ENCODE measurements at places on chromosomes 6 and 20.

DNA sequence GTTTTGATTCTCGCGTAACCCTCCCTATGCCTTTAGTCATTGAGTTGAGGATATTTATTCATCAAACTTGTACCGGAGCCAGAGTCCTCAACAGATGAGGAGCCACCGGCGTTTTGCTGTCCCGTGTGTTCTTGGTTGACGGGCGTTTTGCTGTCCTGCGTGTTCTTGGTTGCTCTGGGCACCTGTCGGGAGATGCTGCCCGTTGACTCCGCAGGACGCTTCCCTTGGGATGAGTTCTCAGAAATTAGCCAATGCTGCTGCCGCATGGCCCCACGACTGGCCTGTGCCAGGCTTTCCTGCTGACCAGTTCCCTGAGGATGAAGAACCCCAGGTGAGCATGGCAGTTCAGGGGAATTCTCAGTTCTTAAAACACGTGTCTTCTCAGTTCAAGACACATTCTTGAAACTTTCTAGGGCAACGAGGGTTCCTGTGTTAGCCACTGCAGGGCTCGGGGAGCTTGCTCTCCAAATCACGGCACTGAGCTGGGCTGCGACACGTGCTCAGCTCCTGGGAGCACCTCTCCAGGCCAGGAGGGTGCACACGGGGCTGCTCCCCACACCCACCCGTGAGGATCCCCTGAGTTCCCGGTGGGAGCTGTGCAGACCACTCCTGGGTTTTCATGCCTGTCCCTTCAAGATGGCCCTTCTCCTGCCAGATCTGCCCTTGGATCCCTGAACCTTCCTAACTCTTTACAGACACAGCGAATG, 265.6 kb downstream of the SMOC2 start:
- no peak for DNase-seq

GRCh38 chr20:53387983-53388675, 205.5 kb downstream of the ZNF217 start:
- DNase-seq = no peak

- no peak for DNase-seq
These were observed 12.2 kb downstream of the TPD52L1 start for GRCh38 chr6:125165776-125166175.

GRCh38 chr6:160167604-160168399, 46.2 kb downstream of the SLC22A1 start:
- DNase-seq = no peak

DNA sequence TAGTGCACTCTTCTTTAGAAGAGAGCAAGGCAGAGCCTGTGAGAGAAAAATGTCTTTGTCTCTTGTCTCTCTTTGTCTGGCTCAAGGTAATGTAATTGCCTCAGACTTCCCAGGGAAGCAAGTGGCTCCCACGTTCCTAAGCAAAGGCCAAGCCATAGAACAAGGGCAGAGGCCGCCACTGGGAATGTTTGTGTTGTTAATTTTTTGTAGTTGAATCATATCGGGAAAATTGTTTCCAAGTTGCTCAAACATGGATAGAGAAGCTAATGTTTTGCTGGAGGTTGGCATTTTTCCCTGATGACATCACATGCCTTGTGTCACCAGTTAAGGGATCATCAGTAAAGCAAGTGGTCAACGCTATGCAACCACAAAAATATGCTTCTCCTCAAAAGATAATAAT, 211.5 kb upstream of the FOXA2 start:
- no peak for DNase-seq

GRCh38 chr6:143015300-143015706, 45.4 kb upstream of the AIG1 start:
- no peak for DNase-seq

DNA sequence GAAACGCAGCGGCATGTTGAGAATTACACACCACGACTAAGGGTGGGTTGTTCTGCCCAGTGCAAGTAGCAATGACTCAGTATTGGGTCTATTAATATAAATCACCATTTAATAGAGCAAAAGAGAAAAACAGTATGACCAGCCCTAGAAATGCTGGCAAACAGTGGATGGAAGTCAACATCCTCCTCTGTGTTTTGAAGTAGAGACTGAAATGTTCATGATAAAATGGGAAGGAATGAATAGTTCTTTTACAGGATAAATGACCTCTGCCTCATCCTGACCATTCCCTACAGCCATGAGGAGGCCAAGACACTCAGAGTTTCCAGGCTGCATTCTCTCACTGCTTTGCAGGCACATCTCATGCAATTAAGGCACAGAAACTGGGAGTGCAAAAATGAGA, 111.8 kb downstream of the PSMB1 start:
- no peak for DNase-seq

DNA sequence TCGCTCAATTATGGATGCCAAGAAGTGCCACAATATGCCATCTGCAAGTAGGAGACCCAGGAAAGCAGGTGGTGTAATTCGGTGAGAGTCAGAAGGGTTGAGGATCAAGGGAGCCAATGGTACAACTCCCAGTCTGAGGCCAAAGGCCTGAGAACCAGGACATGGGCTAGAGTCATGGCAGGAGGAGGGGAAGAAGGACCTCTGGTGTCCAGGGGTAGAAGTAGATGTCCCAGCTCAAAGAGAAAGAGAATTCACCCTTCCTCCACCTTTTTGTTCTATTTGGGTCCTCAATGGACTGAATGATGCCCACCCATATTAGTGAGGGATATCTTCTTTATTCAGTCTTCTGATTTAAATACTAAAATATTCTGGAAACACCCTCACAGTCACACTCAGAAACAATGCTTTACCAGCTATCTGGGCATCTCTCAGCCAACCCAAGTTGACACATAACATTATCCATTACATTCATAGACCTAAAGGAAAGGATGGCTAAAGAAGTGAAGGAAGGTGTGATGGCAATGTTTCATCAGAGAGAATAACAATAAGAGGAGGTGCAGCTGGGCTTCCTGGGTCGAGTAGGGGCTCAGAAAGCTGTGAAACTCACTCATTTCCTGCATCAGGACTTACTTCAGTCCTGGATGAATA, 21.2 kb upstream of the HLA-DQA1 start:
- no peak for DNase-seq

DNA sequence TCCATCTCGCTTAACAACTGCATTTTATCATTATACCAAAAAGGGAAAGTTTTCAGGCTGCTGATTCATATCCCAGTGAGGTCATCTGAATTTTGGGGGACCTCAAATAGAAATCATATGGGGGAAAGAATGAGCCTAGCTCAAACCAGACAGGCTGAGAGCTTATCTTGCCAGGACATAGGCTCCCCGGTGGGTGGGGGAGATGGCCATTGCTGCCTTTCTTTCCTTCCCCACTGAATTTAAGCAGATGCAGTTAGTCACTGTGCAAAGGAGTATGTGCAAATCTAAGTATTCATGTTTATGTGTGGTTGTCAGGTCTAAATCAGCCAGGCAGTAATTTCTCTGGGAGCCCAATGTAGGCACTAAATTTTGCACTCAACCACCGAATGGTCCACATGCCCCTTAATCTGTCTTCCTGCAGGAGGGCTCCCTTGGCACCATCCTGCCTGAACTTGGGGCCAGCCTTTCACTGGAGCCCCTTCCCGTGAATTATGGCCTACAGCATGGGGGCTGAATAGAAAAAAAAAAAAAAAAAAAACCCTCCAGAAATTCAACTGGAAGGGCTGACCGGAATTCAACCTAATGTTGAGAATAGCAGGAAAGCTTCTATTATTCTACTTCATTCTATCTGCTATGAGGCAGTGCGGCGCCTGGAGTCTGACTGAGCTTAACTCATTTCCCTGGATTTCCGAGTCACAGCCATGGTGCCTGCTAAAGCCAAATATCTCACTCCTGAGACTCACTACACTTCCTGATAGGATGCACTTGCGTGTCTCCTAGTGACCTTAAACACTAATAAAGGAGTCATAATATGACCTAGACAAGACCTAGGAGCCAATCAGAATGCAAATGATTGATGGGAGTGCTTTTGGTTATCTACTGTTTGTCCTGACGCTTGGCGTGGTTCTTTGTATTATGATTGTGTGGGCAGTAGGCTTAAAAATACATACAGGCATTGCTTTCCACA, 161.5 kb upstream of the HEY2 start:
- no peak for DNase-seq

All from NCI-H774 (cell line).